ENCODE measurements at places on chromosomes 11 and 22.

GRCh38 chr11:92751594-92751993 lies 217.9 kb upstream of the MTNR1B start:
- DNase-seq: no peak

DNA sequence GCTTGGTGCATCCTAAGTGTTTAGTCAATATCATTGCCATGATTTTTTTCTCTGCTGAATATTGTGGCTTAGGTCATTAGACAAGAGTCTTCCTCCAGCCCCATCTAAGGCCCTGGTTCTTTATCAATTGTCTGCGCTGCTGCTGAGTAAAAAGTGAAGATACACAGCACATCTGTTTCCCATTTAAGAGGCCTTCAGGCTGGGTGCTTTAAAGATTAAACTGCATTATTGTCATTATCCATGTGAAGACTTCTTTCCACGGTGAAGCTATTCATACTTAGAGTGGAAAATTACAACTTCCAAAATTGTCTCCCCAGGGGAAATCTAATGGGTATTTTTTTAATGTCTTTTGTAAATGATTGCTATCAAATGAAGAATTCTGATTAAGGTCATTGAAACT lies 719.8 kb upstream of the LRRC4C start:
- no peak for DNase-seq

- DNase-seq: peak; percentile 8
These were observed 24.8 kb downstream of the APOL1 start for GRCh38 chr22:36277482-36278291.

DNA sequence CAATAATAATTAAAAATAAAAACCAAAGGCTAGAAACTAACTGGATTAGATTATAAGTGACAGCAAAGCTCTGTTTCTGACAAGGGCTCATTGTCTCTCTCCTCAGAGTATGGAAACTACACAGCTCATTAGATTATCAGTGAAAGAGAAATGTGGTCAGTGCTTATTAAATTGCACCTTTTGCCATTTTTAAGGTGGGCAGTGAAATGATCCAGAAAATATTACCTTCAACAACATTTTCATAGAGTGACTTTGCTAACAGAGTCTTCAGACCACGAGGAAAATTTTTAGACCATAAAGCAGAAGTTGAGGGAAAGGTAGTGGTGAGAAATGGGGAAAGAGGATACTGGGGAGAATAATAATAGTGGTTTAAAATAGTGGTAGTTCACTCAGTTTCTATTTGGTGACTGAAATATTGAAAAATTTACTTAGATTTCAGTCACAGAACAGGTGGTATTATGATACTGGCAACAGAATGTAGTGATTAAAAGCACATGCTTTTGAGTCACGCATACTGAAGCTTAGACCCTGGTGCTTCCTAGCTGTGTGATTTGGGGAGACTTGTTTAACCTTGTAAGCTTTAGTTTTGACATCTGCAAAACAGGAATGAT lies 684.0 kb upstream of the CCDC90B start:
- DNase-seq: no peak

DNA sequence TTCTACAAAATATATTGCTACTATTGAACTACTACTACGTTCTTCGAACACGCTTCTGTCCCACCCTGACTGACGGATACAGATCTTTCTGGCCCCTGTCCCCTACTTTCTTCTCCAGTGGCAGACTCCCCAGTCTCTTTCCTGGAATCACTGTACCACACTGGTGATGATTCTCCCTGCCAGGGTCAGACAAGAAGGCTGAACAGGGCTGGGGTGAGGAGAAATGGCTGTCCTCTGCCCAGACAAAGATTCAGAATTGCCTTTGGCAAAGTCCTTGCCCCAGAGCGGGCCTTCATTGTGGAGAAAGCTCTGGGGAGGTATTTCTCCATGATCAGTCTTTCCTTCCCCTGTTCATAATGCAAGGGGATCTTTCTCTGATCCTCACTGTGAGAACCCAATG lies 1417.1 kb downstream of the BRD1 start:
- DNase-seq: no peak

DNA sequence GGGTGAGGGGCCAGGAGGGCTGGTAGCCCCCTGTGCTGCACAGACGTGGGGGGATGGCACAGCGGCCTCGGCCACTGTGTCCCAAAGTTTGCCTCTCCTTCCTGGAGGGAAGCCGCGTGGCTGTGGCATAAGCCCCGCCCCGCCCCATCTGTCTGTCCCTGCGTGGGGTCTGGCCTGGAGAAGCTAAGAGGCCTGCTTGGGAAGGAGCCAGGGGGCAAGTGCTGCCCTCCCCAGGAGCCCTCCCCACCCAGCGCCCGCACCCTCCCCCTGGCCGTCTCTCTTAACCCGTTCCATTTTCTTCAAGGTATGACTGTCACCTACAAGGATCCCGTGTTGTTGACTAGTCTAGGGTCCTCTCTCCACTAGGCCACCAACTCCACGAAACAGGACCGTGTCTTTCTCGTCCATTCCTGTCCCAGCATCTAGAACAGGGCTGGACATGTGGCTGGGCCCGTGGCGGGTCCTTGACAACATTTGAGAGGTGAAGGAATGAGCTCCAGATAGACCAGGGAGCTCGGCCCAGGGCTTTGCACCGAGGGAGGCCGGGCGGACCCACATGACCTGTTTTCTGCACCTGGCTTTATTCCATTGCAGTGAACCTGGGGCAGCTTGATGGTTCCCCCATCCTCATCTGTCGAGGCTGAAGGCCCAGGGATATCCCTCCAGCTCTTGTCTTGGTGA lies 428.0 kb downstream of the TBC1D22A start:
- no peak for DNase-seq

DNA sequence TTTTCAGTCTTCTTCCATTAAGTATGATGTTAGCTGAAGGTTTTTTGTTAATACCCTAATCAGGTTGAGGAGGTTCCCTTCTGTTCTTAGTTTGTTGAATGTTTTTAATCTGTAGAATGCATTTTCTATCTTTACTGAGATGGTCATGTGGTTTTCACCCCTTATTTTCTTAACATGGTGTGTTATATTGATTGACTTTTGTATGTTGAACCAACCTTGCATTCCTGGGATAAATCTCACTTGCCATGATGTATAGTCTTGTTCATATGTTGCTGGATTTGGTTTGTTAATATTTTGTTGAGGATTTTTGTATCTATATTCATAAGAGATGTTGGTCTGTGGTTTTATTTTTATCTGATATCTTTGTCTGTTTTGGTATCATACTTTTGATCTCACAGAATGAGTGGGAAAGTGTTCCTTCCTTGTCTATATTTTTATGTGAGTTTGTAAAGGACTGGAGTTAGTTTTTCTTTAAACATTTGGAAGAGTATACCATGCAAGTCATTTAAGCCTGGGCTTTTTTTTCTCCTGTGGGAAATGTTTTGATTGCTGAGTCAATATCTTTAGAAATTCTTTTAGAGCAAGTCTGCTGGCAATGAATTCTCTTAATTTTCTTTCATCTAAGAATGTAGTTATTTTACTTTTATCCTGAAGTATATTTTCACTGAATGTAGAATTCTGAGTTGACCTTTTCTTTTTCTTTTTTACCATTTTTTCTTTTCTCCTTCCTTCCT lies 5.5 kb upstream of the P4HA3 start:
- DNase-seq: no peak

DNA sequence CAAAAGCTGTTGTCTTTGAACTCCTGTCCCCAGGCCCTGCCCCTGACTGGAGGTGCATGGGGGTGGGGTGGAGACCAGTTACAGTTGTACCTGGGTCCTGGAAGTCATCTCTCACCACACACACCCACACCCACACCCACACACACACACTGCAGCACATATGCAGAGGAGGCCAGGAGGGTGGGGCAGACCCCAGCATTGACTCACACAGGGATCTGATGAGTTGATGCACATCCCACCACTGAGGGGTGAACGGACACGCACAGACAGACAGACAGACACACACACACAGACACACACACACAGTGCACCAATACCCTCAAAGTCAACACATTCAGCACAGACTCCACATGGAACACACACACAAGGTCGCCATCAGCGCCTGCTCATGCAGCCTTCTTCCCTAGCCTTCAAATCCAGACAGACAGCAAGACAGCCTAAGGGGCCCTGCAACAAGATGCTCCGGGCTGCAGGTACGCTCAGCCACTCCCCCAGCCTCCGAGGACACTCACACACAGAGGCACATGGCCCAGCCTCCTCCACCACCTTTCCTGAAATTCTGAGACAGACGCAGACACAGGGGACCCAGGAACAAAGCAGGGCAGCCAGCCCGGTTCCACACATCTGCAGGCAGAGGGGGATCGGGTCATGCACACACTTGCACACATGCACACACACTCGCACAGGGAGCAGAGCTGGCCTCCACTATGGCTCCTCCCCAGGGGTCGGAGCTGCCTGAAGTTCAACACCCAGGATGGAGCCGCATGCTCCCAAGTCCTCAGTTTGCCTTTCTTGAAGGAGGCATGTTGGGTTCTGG lies 26.5 kb downstream of the SYT7 start:
- DNase-seq: no peak

DNA sequence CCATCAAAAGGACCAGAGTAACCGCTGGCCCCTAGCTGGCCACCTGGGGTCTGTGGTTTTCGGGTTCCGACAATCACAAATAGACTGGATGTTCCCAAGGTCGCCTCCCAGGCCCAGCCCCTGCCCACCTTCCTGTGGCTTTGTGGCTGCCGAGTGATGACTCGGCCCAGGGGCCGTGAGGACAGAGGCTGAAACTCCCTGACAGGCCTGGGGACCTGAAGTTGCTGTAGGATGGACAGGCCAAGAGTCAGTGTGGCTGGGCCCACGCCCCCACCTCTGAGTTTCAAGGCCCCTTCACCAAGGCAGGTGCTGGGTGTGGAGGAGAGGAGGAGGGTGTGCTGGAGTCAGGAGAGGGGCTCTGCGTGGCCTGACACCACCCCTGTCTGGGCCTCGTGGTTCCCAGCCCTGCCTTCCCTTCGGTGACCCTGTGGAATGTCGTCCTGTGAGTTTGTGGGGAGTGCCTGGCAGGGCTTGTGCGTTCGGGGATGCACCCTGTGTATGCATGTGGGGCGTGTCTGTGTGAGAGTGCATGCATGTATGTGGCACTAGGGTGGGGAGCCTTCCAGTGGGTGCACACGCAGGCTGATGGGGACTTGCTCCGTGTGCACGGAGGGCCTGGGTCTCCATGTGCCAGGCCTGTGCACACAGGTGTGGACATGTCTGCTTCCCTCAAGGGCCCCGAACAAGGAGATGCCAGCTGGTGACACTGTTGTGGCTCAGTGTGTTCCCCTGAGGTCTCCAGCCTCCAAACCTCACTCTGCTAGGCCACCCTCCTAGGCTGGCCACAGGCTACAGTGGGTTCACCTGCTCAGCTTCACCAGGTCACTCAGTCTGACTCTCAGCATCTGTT lies 8.4 kb upstream of the MGAT3 start:
- DNase-seq: no peak

DNA sequence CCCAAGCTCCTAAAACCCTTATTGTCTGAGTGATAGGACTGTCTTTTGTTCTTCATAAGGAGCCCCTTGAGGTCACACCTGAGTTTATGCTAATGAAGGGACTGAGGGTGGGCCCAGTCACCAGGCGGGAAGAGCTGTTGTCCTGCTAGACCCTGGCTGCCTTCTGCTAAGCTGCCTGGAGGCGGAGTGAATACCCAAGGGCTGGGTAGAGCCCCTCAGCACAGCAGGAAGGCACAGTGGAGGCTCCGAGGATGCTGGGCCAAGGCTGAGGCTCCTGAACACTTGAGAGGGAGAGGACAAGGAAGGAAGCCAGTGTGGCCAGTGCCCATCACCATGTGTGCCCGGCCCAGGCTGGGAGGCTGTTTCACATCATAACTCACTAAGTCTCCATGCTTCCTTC lies 4.8 kb upstream of the PHF21B start:
- DNase-seq: no peak

GRCh38 chr22:43197271-43197941 lies 10.5 kb upstream of the TTLL12 start:
- no peak for DNase-seq

DNA sequence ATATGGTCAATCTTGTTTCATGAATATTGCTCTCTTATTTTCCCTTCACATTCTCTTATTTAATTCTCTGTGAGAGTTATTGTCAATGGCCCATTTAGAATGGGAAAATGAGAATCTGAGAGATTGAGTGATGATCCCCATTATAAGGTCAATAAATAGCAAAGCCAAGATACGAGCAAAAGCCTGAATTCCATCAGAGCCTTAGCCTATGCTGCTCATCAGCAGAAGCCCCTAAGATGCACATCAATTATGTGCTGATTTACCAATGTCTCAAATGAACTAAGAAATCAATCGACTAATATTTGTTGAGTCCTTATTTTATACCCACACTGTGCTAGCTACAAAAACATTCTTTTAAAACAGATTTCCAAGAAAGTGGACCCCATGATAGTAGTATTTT lies 330.8 kb upstream of the DDI1 start:
- no peak for DNase-seq

GRCh38 chr11:58613228-58613627 lies 9.2 kb upstream of the CNTF start:
- no peak for DNase-seq

DNA sequence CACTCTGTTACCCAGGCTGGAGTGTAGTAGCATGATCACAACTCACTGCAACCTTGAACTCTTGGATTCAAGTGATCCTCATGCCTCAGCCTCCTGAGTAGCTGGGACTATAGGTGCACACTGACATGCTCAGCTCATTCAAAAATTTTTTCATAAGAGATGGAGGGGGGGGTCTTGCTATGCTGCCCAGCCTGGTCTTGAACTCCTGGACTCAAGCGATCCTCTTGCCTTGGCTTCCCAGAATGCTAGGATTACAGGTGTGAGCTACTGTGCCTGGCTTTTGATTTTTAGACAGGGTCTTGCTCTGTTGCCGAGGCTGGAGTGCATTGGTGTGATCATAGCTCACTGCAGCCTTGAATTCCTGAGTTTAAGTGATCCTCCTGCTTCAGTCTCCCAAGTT lies 14.0 kb downstream of the PRAME start:
- no peak for DNase-seq

- no peak for DNase-seq
These were observed 12.1 kb downstream of the CCDC81 start for GRCh38 chr11:86386746-86387145.

- DNase-seq: no peak
These were observed 8.2 kb downstream of the CBX7 start for GRCh38 chr22:39144101-39144767.

DNA sequence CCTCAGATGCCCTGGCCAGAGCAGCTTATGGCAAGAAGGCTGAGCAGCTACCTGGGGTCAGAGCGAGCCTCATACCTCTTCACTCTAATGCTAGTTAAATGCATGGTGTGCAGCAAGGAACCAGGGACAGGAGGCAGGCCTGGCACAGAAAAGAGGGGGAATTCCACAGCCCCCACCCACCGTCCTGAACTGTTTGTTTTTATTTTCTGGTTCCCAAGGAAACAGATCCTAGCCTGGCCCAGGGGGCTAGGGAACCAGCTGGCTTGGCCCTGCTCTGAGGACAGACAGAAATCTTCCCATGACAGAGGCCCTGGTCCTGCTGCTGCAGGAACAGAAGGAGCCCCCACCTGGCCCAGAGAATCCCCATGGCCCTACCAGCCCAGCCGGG lies 40.4 kb downstream of the SLCO2B1 start:
- no peak for DNase-seq

Data from NCI-H510A treated with DMSO at 0.1 percent for 48 hours (cell line).